ENCODE measurements at places on chromosomes 2 and 18. TPM values are rescaled to one million over a fixed set of nuclear protein-coding genes. Genes with fewer than 3 reads are reported as not detected.

RAX gene
- polyA plus RNA-seq, result not detected

- no peak overlapping the region for H3K27ac ChIP-seq
- H3K4me1 ChIP-seq, result no peaks in the 10 kb centered on the region
- H3K36me3 ChIP-seq, result peaks cover 50% of the 10 kb centered on the region
- no peak overlapping the region for H3K4me3 ChIP-seq
- DNase-seq, result no peak
- H3K27me3 ChIP-seq, result no peaks in the 10 kb centered on the region
Measured at GRCh38 chr2:135119582-135119981, 67.5 kb downstream of the RAB3GAP1 start.

CD8A gene
- 1.2 TPM for polyA plus RNA-seq

DNA sequence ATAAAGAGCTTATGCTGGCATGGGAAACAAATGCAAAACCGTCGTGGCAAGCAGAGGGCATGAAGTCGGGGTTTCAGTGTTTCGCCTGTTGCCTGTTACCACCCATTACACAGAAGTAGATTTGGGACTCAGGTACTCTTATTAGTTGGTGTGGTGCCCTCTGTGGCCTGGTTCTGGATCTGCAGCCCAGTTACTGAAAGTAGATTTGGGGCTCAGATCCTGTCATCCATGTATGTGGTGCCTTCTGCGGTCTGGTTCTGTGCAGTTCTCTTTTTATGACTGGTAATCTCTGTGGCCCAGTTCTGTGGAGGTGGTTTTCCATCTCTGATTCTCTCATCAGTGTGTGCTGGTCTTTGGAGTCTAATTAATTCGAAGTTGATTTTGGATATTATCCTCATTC lies 45.2 kb downstream of the ADNP2 start:
- peaks cover under 1% of the 10 kb centered on the region for H3K27me3 ChIP-seq
- H3K27ac ChIP-seq, result no peak overlapping the region
- DNase-seq, result no peak
- peaks cover 5% of the 10 kb centered on the region for H3K4me1 ChIP-seq
- H3K36me3 ChIP-seq, result no peaks in the 10 kb centered on the region
- no peak overlapping the region for H3K4me3 ChIP-seq

DNA sequence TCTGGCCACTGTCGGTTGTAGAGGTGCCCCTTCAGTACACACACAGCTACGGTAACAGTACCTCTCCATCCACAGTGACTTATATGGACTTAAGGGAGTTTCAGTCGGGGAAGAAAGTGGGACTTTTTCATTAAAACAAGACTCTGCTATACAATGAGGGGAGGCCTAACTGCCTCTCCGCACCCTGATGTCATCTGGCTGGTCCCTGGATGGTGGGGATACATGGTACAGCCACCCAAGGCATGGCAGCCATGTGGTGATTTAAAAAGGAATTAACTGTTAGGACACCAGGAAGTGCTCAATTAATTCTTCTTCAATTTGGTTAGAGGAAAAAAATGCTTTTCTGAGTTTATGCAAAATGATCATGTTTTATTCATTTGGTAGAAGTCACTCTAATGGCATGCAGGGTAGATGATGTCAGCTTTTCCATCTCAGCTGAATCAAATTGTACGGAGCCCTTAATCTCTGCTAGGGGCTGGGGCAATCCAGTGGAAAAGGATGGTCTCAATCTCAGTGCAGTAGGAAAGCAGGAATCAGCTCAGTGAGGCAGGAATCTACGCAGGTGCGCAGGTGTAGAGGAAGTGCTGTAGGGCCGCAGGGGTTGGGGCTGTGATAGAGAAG lies 243.9 kb downstream of the PRKCE start:
- no peaks in the 10 kb centered on the region for H3K36me3 ChIP-seq
- no peak overlapping the region for H3K4me3 ChIP-seq
- H3K27ac ChIP-seq, result no peak overlapping the region
- H3K4me1 ChIP-seq, result peaks cover 23% of the 10 kb centered on the region

- H3K27me3 ChIP-seq, result no peaks in the 10 kb centered on the region
- no peaks in the 10 kb centered on the region for H3K36me3 ChIP-seq
- no peaks in the 10 kb centered on the region for H3K4me1 ChIP-seq
- no peak overlapping the region for H3K4me3 ChIP-seq
- DNase-seq, result no peak
Measured at GRCh38 chr2:173680574-173680973, 284.6 kb downstream of the SP3 start.

DNA sequence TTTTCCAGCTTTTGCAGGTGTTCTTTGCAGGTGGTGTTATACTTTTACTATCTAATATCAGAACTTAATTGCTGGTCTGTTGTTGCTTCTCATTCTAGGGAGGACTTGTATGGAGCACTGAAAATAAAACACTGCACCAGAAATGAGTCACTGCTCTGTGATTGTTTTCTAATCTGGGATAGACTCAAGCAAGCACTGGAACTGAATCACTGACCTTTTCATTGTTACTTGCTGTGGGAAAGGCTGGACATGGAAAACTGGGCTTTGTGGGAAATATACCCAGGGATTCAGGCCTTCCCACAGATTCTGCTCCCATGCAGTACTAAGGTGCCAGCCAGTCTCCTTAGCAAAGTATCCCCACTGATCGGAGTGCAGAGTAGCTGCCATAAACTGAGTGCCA lies 470.0 kb upstream of the GCFC2 start:
- H3K36me3 ChIP-seq, result no peaks in the 10 kb centered on the region
- H3K4me1 ChIP-seq, result no peaks in the 10 kb centered on the region
- no peak for DNase-seq
- no peak overlapping the region for H3K4me3 ChIP-seq
- no peak overlapping the region for H3K27ac ChIP-seq
- H3K27me3 ChIP-seq, result no peaks in the 10 kb centered on the region

SH2D6 gene
- 0.80 TPM for polyA plus RNA-seq

FBXO48 gene
- polyA plus RNA-seq, result 3.2 TPM

LRRC30 gene
- not detected for polyA plus RNA-seq

DNA sequence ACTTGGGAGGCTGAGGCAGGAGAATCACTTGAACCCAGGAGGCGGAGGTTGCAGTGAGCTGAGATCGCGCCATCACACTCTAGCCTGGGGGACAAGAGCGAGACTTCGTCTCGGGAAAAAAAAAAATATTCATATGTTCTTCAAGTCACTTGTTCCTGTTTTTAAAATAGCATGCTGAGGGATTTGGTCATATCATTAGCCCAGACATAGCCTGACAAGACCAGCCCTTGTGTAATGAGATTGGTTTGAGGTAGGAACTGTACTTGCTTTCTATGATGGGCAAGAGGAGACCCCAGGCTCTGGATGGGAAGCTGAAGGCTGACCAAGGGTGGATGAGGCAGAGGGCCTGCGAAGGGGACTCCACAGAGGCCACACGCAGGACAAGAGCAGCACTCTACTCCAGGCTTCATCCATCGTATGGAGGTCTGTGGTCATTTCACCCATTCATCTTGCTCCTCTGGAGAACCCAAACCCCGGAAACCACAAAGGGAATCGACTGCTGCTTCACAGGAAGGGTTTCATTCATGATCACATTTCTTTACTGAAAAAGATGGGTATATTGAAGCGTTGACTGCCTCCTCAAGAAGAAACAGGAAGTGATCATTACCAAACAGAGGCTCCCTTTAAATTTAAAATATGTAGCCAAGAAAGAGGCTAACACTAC lies 87.1 kb upstream of the ZNF397 start:
- no peaks in the 10 kb centered on the region for H3K27me3 ChIP-seq
- H3K36me3 ChIP-seq, result no peaks in the 10 kb centered on the region
- no peak overlapping the region for H3K27ac ChIP-seq

SOWAHC gene
- polyA plus RNA-seq, result 11.5 TPM

DNA sequence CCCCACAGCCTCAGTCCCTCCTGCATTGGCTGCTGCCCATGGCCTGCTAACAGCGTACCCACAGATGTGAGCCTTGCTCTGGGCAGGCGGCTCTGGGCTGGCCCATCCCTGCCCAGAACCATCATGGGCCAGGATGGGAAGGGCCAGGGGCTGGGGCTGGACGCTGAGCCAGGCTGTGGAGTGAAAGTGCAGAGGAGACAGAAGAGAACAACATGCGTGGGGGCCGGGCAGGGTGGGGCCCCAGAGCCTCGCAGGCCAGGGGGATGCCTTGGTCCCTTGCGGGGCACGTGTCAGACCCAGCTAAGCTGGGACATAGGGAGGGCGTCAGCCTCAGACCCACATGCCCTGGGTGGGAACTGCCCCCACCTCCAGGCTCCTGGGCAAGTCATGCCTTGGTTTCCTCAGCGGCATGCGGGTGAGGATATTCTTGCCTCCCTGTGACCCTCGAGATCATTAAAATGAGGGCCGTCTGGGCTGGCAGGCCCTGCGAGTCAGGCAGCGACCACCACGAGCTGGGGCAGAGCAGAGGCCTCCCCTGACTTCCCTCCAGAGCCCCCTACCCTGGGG lies 27.3 kb downstream of the GPC1 start:
- no peaks in the 10 kb centered on the region for H3K4me1 ChIP-seq
- H3K4me3 ChIP-seq, result no peak overlapping the region
- no peaks in the 10 kb centered on the region for H3K36me3 ChIP-seq
- peak; percentile 24 for DNase-seq

DNA sequence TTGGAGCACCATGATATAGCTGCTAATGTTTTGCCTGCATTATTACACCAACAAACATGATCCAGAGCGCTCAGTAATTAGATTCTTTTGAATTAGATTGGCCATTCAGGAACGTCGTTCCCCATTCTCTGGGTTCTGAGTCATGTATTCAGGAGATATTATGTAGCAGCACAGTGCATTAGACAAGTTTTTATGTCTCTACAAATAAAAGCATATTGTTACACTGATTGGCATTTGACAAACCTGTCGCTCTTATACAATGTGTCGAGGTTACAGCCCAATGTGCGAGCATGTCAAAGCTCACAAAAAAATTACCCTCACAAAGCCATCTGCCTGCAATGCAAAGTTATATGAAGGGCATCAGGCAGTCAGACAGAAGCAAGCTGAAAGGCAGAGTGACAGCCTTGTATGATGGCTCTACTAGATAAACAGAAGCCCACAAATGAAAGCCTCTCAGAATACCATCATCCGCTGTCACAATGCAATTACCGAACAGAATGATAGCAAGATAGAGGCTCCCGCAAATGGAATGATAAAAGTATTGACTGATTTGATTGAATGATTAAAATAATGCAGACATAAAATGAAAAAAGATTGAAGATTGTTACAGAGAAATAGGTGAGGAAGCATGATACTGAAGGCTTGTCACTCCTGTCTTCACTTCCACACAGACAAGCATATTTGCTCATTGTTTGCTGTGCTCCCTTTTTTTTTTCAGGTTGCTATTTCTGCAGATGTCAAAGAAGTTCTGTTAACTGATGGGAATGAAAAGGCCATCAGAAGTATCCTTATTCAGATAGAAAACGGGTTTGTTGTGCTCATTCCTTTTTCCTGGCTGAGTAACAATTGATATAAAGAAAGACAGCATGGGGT lies 234.6 kb upstream of the SIX3 start:
- no peaks in the 10 kb centered on the region for H3K4me1 ChIP-seq
- H3K27ac ChIP-seq, result no peak overlapping the region
- no peak for DNase-seq
- H3K27me3 ChIP-seq, result no peaks in the 10 kb centered on the region
- no peaks in the 10 kb centered on the region for H3K36me3 ChIP-seq

AAK1 gene
- polyA plus RNA-seq, result 19.0 TPM

GRCh38 chr2:98601532-98602132 lies 6.7 kb downstream of the COA5 start:
- H3K27me3 ChIP-seq, result no peaks in the 10 kb centered on the region
- peak; percentile 9 for DNase-seq
- H3K27ac ChIP-seq, result no peak overlapping the region
- no peaks in the 10 kb centered on the region for H3K36me3 ChIP-seq
- H3K4me1 ChIP-seq, result peaks cover 14% of the 10 kb centered on the region

DNA sequence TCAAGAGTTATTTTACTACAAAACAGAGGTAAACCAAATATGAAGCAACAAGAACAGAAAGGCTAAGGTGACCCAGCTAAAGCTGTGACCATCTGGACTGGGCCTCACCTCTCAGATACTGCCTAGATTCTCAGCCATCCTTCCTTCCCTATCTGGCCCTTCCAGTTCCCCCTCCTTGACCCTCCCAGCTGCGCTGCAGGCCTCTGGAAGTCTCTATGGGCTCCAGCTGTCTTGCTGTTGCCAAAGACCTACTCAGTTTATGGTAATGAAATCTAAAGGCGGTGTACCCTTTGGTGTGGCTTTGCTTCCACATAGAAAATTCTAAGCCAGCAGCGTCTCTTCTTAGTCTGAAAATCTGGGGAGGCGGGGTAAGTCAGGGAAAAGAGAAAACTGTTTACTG lies 55.7 kb downstream of the ARHGEF33 start:
- no peak overlapping the region for H3K27ac ChIP-seq
- peaks cover 4% of the 10 kb centered on the region for H3K4me1 ChIP-seq
- no peak for DNase-seq

- no peaks in the 10 kb centered on the region for H3K27me3 ChIP-seq
- no peaks in the 10 kb centered on the region for H3K4me1 ChIP-seq
- H3K27ac ChIP-seq, result no peak overlapping the region
- DNase-seq, result no peak
- H3K4me3 ChIP-seq, result no peak overlapping the region
Measured at GRCh38 chr2:32862269-32863055, 84.3 kb upstream of the LTBP1 start.

DNA sequence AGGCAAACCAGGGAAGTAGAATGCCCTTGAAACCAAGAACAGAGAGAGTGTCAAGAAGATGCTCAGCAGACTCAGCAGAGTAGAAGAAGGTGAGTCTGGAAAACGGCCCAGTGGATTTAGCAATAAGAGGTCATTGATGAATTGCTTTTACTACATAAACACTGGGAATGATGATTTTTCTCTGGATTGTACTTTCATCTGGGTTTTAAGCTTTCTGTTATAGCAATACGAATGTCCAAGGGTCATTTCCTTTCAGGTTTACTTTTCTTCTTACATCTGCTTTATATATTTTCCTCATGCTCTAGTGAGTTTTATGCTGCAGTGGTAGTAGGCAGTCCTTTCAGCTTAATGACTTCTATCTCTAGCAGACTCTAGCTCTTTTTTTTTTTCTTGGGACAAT lies 16.9 kb downstream of the EML6 start:
- no peaks in the 10 kb centered on the region for H3K27me3 ChIP-seq
- DNase-seq, result no peak
- no peaks in the 10 kb centered on the region for H3K36me3 ChIP-seq
- no peaks in the 10 kb centered on the region for H3K4me1 ChIP-seq
- no peak overlapping the region for H3K4me3 ChIP-seq
- H3K27ac ChIP-seq, result no peak overlapping the region

C2orf80 gene
- polyA plus RNA-seq, result not detected

DNA sequence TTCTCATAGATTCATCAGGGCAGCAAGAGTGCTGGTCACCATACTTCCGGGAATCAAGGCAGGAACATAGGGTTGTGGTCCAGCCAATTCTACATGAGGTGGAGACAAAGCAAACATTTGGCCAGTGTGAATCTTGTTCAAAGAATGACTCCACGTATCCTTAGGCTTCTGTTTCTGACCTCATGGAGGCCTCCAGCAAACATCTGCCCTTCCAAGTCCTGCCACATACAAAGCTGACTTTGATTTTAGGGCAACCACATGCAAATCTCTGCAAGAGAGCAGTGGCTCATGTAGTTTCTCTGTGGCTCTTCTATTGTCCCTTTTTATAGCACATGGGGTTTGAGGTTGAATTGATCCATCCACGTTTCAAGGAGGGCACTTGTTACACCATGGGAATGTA lies 132.1 kb upstream of the MMADHC start:
- no peaks in the 10 kb centered on the region for H3K4me1 ChIP-seq
- H3K27ac ChIP-seq, result no peak overlapping the region
- no peaks in the 10 kb centered on the region for H3K27me3 ChIP-seq
- H3K36me3 ChIP-seq, result no peaks in the 10 kb centered on the region
- no peak for DNase-seq

- H3K36me3 ChIP-seq, result no peaks in the 10 kb centered on the region
- DNase-seq, result no peak
- no peak overlapping the region for H3K27ac ChIP-seq
- no peaks in the 10 kb centered on the region for H3K27me3 ChIP-seq
Measured at GRCh38 chr2:190987116-190987515, 26.9 kb downstream of the STAT1 start.

- peaks cover 38% of the 10 kb centered on the region for H3K4me1 ChIP-seq
- H3K4me3 ChIP-seq, result no peak overlapping the region
- no peaks in the 10 kb centered on the region for H3K36me3 ChIP-seq
- no peak for DNase-seq
Measured at GRCh38 chr18:22468554-22468891, 50.8 kb upstream of the CTAGE1 start.

Measured in left lung (tissue), 14 donors.